ENCODE measurements at places on chromosomes 7 and 10.

GRCh38 chr10:86687750-86688149, 19.4 kb downstream of the LDB3 start:
- no peak for DNase-seq

GRCh38 chr10:104326991-104327610, 11.2 kb downstream of the ITPRIP start:
- no peak for DNase-seq

- DNase-seq, result no peak
Measured at GRCh38 chr10:44347609-44348400, 37.1 kb downstream of the CXCL12 start.

DNA sequence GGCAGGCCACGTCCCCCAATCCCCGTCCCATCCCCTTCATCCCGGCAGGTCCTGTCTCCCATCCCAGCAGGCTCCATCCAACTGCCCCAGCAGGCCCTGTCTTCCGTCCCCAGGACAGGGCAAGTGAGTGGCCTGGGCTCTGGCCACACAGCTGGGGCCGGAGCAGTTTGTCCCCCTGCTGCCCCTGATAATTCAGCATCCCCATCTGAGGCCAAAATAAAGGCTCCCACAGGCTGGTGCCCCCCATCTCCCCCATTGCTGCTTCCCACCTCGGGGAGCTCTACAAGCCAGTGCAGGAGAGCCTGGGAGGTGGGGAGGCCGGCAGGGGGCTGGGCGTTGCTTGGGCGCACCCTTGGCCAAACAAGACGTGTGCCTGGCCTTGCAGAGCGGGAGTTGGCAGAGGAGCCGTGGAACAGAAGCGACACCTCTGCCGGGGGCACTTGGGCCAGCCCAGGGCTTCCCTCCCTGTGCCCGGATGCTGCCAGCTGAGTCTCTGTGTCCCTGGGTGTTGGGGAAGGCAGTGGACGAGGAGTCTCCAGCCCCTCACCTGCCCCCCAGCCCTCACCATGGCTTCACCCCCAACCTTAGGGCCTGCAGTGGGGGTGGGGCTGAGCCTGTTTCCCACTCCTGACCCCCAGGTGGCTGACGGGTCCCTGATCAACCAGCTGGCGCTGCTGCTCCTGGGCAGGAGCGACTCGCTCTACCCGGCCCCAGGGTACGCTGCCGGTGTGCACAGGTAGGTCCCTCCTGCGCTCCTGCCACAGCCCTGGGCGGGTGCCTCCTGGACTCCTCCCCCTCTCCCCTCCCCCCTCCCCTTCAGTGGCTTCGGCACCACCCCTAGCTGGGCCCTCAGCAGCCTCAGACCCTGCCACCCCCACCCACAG, 14.0 kb downstream of the AP5Z1 start:
- DNase-seq, result no peak

GRCh38 chr10:117166418-117167345, 28.6 kb upstream of the VAX1 start:
- no peak for DNase-seq

DNA sequence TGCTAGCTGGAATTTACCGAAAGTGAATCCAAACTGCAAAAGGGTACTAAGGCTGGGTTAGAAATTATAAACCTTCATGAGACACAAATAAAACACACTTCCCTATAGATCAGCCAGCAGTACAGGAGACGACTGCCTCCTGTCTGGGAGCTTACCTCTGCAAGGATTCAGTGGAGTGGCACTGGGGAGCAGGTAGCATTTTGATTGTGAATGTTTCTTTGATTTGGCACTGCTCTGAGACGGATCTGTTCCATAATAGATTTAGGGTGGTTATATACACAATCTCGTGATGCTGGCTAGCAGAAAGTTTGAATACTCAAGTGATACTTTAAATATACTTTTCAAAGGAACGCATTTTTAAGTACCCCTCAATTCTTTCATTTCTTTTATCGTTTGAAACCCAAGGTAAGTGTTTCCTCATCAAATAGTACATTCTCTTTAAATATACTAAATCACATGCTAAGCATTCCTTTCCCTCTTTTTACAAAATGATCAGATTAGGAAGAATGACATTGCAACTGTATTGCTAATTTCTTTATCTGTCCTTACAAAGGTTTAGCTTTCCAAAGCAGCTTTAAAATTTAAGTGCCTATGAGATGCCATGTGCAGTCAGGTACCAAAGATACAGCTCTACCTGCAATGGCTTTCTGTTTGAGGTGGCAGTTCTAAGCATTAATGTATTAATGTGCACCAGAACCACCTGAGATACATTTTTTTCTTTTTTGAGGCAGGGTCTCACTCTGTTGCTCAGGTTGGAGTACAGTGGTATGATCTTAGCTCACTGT, 20.6 kb upstream of the CHCHD3 start:
- no peak for DNase-seq

DNA sequence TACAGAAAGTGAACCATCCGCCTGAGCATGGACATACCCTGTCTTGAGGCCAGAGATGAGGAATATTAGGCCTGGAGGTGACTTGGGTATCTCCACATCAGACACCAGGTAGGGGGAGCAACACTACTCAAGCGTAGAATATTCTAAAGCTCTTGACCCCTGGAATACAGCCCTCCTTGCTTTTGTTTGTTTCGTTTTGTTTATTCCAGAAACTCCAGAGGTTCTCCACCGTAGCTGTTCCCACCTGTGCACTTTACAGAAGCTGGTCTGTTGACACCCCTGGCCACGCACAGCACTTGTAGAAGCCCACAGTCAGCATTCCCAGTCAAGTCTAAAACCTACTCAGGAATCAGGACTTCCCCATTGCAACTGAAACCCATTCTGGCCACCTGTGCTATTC, 139.6 kb upstream of the NEBL start:
- no peak for DNase-seq

DNA sequence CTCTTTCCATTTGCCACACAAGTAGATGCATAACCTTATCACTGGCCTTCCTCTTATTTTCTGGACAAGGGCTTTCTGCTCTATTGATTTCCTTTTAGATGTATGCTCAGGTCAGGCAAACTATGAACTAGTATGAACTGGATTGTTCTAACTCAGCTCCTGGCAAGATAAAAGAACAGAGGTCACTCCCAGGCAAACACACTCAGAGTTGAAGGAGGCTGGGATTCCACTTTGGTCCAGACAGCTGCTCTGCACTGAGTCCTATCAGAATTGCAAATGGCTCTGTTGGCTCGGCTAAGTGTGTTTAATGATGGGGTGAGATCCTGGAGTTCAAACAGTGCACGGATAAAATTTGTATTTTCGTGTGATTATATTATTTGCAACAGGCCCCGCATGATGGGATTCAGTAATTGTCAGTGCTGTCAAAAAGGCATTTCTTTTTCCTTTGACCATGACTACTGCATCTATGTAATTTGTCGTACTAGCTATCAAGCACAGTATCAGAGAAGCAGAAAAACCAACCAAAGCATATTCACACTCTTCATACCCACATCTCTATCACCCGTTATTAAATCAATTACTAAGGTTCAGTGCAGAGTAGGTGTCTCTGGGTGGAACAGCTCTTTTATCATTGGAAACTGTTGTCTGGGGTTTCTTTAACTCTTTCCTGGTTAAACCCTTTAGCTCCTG, 288.1 kb upstream of the PRKCQ start:
- DNase-seq, result no peak

GRCh38 chr7:47416492-47417480, 165.1 kb downstream of the TNS3 start:
- no peak for DNase-seq

DNA sequence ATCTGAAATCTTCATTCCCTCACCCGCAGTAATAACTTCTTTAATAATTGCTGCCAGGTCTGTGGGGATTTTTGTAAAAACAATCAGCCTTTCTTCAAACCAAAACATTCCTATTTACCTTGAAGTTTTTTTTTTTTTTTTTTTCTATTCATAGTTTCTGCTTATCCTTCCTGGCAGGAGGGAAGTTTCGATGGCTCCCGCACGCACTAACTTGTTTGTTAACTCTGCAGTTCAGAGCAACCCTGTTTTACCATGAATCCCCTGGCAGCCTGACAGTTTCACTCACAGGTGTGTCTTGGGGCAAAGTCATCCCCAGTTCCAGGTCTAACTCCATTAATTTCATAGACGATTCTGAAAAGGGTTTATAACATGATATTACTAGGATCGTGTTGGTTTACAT, 149.3 kb downstream of the KLF6 start:
- no peak for DNase-seq

DNA sequence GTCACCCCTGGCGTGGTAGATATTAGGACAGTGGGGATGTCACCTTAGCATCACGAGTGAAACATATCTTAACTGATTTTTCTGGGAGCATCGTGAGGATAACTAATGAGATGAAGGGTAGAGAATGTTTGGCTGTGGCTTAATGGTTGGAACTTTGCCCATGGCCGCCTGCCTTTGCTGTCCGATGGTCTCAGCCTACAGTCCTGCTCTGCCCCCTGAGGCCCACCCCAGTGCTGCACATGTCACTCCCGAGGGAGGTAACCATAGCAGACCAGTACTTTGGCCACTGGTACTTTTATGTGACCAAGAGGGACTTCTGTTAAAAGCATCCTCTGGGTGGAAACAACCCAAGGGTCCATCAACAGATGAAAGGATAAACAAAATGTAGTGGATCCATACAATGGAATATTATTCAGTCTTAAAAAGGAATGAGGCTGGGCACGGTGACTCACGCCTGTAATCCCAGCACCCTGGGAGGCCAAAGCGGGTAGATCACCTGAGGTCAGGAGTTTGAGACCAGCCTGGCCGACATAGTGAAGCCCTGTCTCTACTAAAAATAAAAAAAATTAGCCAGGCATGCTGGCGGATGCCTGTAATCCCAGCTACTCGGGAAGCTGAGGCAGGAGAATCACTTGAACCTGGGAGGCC, 58.4 kb downstream of the TACR2 start:
- no peak for DNase-seq

- no peak for DNase-seq
Measured at GRCh38 chr10:17348501-17349349, 105.7 kb downstream of the ST8SIA6 start.

GRCh38 chr7:18648849-18649758, 153.6 kb downstream of the HDAC9 start:
- no peak for DNase-seq

DNA sequence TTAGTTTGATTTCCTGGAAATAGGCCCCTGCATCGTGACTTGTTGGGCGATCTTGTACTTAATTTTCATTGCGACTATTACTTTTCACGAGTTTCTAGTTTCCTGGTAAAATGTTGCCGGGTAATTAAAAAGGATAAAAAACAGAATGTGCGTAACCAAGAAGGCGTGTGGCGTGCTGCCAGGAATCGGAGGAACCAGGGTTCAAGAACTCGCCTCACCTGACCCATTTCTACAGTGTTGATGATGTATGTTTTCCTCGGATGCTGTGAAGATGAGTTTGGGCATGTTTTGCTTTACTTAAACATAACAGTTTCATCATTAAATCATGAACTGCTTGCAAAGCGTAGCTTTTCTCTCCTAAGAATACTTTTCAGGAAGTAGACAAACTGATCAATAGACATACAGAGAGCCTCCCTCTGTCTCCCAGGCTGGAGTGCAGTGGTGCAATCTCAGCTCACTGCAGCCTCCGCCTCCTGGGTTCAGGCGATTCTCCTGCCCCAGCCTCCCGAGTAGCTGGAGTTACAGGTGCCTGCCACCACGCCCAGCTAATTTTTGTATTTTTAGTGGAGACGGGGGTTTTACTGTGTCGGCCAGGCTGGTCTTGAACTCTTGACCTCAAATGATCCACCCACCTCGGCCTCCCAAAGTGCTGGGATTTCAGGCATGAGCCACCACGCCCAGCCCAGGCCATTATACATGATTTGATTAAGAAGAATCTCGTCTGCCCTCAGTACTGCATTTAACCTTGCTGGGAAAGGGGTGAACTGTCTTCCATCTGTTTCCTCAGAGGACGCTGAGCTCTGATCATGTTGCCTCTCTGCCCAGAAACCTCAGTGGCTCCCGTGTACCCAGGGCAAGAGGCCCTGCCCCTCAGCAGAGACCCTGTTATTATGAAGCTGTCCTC, 9.1 kb downstream of the FOXK1 start:
- no peak for DNase-seq

- DNase-seq, result no peak
Measured at GRCh38 chr10:88828310-88828709, 23.3 kb downstream of the ANKRD22 start.

DNA sequence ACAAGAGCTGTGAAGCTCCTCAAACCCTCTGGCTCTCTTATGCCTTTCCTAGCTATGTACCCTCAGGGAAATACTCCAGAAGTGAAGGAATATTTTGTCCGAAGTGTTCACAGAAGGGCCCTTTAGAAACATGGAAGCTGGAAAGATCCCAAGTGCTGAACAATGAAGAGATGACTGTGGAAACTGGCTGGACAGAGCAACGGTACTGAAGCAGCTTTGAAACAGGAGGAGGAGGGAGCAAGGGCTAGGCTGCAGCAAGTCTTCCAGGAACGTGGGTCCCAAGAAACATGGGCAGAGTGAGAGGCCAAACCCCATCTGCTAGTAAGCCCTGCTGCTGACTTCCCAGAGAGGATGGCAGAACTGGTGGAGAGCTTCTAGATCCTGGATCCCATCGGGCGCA, 3.0 kb upstream of the PSAP start:
- no peak for DNase-seq

GRCh38 chr10:130638991-130639390, 502.8 kb downstream of the GLRX3 start:
- DNase-seq, result no peak

DNA sequence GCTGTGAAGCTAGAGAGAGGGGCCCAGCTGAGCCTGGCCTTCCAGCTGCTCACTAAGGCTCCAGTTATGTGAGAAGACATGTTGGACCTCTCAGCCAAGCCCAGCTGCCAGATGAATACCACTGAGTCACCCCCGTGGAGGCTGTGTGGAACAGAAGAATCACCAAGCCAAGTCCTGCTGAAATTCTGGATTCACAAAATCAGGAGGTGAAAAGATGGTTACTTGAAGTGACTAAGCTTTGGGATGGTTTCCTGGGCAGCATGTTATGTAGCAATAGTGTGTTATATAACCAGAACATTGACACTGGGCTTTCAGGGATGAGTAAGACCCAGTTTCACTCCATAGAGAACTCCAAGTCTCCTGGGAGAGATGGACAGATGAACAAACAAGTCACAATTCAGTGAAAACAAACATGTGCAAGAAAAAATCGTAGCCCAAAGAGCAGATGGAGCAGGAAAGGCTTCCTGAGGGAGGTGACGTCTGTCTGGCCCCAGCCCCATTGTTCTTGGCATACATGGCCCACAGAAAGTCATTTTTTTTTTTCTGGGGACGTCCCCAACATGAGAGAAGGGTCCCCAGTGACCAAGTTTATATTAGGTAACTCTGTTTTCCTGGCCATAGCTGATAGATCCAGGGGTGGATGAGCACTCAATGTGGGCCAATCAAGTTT, 64.1 kb upstream of the PDZD8 start:
- DNase-seq, result no peak

- no peak for DNase-seq
Measured at GRCh38 chr10:24926557-24926956, 25.8 kb downstream of the PRTFDC1 start.

GRCh38 chr10:96955794-96956193, 123.7 kb downstream of the LCOR start:
- no peak for DNase-seq

GRCh38 chr10:51743146-51743545, 43.8 kb upstream of the CSTF2T start:
- no peak for DNase-seq

Data from NCI-H510A (cell line).